M059J (cell line): ENCODE measurements at places on chromosomes 3 and 15.

DNA sequence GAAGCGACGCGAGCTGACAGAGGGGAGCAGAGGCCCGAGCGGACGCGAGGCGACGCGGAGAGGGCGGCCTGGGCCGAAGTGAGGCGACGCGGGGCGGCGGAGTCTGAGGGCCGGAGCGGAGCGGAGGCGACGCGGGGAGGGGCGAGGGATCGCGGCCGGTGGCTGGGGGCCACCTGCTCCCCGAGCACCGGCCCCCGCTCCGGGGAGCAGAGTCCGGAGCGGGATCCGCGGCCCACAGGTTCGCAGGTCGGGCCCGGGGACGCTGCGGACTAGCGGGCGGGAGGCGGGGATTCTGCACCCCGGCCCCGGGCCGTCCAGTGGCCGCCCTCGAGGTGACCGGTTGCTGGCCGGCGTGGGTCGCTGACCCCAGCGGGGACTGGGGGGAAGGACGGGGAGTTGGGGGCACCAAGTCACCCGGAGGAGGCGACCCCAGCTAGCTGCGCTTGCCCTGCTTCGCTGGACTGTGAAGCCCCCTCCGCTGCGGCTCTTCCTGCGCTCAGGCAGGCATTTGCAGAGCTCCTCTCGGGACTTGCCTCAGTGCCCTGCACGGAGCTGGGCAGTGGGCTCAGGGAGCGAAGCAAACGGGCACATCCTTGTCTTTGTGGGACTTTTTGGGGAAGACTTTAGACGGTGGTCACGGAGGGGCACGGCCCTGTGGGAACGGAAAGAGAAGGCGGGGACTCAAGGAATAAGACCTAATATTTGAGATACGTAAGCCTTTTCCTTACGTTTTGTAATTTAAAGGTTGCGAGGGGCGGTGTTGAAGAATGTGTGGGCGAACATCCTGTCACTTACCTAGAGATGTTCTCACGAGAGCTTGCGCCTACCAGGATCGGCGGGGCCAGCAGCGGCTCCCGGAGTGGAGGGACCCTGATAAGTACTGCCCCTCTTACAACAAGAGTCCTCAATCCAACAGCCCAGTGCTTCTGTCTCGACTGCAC is 566 bp downstream of the HMCES start:
- peak; percentile 26 for DNase-seq

DNA sequence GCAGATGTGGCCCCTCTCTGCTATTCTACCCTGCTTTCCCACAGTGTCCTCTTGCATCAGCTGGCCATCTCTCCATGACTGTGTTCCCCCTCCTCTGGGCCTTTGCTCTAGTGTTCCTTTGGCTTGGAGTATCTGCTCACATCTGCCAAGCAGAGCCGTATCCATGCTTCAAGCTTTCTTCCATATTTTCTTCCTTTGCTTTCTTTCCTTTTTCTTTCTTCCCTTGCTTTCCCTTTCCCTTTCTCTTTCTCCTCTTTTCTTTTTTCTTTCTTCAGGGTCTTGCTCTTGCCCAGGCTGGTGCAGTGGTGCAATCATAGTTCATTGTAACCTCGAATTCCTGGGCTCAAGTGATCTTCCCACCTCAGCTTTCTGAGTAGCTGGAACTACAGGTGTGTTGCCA is 12.6 kb downstream of the KLHL18 start:
- DNase-seq = no peak

- peak; percentile 51 for DNase-seq
Measured at GRCh38 chr15:25850154-25851111, 12.7 kb downstream of the ATP10A start.

DNA sequence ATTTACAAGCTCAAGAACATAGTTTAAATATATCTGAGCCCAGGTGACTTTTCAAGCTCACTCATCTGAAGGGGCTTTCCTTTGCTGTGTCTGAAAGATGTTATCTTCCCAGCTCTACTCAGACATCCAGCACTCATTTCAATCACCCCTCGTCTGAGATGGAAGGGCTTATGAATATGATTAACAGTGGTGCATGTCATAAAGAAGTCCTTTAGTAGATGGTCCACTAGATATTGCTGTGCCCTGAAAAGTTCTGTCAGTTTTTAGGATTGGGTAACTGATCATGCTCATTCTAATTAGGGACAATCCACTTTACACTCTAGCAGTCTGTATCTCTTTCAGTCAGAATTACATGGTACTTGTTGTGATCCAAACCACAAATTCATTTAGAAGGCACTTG is 28.3 kb downstream of the RETNLB start:
- no peak for DNase-seq

- no peak for DNase-seq
Measured at GRCh38 chr3:121895736-121896135, 1.5 kb downstream of the SLC15A2 start.

DNA sequence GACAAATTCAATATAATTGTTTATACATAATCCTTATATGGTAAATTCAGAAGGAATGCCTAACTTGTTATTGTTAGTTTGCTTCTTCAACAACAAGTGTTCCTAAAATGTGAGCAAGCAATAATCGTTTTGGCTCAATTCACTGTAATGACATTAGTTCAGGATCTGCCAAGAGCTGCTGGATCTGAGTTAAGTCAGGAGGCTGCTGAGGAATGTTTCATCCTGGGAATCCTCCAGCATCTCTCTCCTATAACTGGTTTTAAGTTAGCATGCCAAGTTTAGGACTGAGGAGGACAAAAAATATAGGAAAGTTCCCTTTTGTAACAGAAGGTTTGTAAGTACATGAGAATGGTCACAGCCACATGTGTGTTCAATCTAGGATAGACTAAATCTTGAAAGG is 4.9 kb upstream of the GTF2A2 start:
- DNase-seq = no peak

DNA sequence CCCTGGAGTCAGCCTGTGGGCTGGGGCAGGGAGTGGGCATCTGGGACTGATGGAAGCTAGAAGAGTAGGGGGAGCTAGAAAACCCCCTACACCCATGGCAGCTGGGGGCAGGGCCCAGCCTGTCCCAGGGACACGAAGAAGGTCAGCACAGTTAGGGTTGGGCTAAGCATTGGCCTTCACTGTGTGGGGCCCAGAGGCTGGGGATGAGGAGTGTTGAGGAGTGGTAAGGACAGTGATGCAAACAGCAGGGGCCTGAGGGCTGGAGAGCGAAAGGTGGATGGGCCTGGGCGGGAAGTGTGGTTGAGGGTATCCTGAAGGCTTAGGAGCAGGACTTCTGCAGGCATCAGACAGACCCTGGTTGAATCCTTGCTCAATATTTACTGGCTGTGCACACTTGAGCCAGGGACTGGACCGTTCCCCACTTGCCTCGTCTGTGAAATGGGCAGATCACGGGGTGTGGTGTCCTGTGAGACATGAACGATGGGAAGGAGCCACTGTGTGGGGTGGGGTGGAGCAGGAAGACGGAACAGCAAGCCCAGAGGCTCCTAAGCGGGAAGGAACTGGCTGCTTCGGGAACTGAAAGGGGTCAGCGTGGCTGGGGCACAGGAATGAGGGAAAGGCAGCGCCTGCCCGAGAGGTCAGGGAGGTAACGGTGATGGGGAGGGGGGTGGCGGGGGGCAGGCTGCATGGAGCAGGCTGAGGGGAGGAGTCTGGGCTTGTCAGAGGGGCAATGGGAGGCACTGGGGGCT is 7.3 kb downstream of the PRKCD start:
- no peak for DNase-seq

DNA sequence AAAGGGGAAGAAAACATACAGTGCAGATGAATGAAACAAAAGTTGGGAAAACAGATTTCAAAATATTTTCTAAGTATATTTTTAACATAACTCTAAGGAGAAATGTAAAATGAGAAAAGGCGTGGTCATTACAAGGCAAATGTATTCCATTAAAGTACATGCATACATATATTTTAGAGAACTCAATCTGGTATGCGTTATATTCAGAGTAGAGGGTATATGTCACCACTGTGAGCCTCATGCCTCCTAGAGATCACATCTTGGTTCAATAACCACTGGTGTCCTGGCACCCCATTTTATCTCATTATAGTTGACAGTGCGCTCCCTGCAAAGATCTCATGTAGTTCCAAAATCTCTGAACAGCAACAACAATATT is 77.5 kb downstream of the SMARCC1 start:
- DNase-seq = no peak

GRCh38 chr3:159520638-159521037 is 468.0 kb upstream of the IL12A start:
- no peak for DNase-seq

DNA sequence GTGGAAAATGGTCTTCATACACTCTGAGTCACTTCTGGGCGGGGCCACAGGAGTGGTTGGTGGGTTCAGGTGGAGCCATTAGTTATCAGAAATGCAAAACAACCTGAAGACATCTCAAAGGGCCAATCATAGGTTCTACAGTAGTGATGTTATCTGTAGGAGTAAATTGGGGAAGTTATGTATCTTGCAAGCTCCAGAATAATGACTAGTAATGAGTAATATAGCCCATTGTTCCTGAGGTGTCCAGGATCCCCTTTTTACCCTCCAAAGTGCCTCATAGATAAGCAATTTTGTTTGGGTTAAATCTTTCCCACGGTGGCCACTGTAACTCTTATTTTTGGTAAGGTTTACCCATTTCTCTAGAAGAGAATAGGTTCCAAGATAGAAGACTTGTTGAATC is 91.7 kb downstream of the PIK3R4 start:
- no peak for DNase-seq

DNA sequence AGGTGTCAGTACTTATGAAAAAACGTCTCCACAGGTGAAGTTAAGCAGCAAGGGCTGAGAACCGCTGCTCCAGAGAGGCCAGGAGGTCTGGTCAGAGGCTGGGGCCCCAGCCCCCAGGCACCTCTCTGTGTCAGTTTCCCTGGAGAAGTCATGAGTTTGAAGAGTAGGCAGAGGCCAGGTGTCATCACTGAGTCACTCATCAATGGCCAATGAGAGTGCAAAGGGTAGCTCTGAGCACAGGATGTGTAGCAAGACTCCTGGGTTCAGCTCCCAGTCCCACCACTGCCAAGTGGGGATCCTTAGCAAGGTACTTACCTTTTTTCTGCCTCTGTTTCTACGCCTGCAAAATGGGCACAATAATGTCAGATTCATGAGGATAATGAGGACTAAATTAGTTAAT is 47.9 kb downstream of the CORO2B start:
- DNase-seq = peak; percentile 42

GRCh38 chr3:43503067-43503728 is 118.6 kb downstream of the ANO10 start:
- peak; percentile 22 for DNase-seq

DNA sequence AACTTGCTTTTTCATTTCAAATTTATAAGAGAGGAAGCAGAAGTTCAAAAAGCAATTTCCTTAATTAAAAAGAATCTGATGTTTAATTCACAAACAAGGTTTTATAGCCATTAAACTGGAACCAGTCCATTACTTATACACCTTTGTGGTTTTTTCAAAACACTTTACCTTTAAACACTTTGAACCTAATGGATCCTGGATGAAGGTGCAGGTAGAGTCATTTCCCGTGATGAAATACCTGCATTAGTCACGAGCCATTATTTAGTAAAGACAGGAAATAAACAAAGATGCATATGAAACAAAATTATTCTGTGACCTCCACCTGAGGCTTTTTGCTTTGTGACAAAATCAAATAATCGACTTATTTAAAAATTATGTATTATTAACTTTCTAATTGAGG is 341.7 kb upstream of the UBE2E2 start:
- no peak for DNase-seq

DNA sequence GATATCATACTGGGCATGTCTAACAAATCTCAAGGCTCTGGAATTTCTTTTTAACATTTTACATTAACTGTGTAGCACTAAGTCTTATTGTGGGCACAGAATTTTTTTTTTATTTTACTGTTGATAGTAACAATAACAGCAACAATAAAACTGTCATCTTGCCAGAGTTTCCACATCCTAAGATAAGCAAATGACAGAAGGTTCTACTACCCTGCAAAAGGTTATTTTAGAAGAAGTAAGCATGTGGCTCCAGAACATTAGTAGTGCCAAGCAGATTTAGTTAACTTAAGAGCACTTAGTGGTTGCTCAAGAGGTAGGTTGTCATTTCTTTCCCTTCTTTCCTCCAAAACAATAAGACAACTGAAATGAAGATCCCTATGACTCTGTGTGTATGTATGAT is 743.0 kb upstream of the CBLB start:
- peak; percentile 72 for DNase-seq

DNA sequence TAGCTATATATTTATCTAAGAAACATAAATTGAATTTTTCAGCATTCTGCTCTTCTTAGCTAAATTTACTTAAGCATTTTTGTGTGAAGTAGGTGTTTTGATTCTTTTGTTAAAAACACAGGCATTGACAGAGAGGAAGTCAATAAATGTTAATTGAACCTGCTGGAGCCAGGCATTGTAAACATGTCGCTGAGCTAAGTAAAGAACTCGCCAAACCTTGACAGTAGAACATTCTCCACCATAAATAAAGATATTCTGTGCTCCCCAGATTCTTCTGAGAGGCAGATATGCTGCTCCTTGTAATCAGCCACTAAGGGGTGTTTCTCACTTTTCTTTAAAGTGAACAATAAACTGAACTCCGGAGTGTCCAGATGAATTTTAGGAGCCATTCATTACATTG is 38.4 kb downstream of the SYNM start:
- DNase-seq = no peak

DNA sequence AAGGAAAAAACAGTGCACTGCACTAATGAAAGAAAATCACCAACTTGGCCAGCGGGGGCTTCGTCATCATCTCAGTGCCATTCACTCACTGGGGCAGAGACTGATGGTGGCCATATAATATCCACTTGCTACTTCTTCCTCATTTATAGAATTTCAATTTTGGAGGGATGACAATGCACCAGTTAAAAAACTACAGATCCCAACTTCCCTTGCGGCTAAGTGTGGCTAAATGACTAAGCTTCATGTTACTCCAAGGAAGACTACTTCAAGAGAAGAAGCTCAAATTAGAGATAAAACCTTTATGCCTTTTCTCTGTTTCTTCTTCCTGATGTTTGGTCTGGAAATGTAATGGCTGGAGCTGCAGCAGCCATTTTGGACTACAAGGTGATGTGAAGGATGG is 38.8 kb downstream of the NGLY1 start:
- no peak for DNase-seq

DNA sequence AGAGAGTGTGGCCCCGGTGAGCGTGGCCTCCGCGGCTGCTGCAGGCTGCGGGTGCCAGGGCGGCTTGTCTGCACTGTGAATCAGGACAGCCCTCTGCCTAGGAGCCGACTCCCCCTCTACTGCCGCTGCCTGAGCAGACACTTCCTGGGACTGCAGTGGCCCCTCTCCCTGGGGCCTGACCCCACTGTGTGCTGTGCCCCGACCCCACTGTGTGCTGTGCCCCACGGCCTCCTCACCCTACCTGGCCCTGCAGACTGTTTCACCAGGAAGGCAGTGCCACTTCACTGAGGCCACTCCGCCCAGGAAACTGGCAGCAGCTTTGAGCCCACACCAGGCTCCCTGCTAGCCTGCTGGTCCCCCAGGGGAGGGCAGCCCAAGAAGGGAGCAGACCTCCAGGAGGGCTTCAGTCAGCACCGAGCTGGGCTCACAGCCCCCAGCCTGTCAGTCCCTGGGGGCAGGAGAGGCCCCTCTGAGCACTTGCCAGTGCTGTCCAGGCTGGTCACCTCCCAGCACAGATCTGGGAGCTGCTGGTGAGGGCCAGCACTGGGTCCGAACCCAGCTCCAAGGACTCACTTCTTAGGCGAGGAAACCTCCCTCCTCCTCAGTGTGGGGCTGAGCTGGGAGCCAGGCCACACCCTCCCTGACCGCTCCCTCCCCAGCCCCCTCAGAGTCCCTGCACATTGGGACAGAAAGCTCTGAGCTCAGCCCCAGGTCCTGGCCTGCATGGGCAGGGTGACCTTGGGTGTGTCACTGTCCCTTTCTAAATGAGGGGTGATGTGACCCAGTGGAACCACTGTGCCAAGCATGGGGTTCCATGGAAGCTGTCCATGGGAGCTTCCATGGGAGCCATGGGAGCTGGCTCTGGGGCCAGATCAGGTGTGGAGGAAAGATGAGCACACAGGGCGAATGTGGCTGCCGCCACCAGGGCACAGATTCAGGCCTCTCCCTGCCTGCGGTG is 56.8 kb downstream of the DNAJB8 start:
- DNase-seq = no peak
